ENCODE measurements at places on chromosomes 7 and 10.

- DNase-seq, result no peak
Measured at GRCh38 chr10:91022390-91022789, 101.5 kb upstream of the ANKRD1 start.

- no peak for DNase-seq
Measured at GRCh38 chr10:119783665-119784027, 57.8 kb downstream of the INPP5F start.

GRCh38 chr7:3106361-3106826 is 62.7 kb upstream of the CARD11 start:
- no peak for DNase-seq

GRCh38 chr10:32234471-32234870 is 112.5 kb downstream of the EPC1 start:
- DNase-seq, result no peak

- DNase-seq, result no peak
Measured at GRCh38 chr10:61000769-61001730, 57.1 kb upstream of the RHOBTB1 start.

Measured in fibroblast of the conjunctiva (primary cell).